Activated naive CD4-positive, alpha-beta T cell (primary cell): ENCODE measurements at places on chromosomes 16 and 17.

- DNase-seq = no peak
Observed at GRCh38 chr16:68310437-68310773, 341 bp downstream of the SLC7A6OS start.

GRCh38 chr17:4005296-4006164 is 41.3 kb upstream of the ATP2A3 start:
- DNase-seq = no peak

DNA sequence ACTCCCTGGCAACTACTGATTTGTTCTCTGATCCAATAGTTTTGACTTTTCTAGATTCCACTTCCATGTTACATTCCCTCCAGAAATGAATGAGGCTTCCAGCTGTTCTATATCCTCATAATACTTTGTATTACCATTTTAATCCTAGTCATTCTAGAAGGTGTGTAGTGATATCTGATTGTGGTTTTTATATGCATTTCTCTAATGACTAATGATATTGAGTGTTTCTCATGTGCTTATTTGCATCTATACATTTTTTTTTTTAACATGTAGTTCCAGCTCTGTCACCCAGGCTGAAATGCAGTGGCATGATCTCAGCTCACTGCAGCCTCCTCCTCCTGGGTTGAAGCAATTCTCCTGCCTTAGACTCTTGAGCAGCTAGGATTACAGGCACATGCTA is 7.3 kb downstream of the ADGRG5 start:
- DNase-seq = no peak

DNA sequence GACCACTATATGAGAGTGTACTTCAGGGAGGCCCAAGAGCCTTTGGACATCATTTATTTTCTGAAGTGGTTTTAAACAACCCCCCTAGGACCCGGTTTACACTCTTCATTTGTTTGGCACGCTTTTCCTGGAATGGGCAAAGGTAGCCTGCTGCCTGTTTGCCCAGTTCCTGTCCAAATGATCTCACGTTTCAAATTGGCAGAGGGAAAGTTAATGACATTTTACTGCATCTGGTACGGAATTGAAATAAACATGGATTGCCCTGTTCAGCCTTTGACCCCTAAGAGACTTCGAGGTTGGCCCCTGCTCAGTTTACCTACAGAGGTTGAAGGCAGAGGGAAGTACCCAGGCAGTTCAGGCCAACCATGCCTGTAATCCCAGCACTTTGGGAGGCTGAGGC is 5.8 kb upstream of the RPRML start:
- no peak for DNase-seq

- DNase-seq = no peak
Observed at GRCh38 chr16:17572145-17572544, 101.4 kb upstream of the XYLT1 start.

GRCh38 chr16:19548144-19548543 is 7.4 kb upstream of the VPS35L start:
- DNase-seq = no peak

DNA sequence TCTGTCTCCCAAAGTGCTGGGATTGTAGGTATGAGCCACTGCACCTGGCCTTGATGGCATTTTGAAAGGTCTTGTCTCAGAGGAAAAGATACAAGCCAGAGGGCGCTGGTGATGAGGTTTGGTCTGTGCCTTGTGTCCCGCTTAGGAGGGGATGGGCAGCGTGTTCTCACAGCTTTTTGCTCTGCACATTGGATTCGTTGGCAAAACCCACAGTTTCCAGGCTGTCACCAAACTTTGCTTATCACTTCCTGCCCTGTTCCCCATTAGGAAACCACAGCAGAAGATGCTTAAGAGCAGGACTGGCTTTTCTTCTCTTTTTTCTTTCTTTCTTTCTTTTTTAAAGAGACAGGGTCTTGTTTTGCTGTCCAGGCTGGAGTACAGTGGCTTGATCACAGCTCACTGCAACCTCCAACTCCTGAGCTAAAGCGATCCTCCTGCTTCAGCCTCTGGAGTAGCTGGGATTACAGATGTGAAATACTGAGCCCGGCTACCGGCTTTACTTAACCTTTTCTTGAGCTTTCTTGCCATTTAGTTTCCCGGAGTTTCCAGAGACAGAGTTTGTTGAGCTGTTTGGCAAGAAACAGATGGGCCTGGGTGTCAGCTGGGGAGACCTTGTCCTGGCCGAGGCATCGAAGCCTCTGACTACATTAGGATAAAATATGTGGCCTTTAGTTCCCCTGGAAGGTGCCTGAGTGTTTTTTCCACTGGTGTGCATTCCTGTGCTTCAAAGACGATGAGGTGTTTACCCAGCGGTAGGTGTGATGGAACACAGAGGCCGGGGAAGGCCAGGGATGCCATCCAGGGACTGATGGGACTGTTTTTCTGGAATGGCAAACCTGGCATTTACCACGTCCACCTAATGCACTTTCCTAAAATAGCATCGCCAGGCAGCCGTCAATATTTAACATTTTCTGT is 112.9 kb downstream of the ABCC1 start:
- DNase-seq = no peak

- peak; percentile 39 for DNase-seq
Observed at GRCh38 chr17:62724398-62725146, 83.5 kb downstream of the MARCHF10 start.

GRCh38 chr16:9275816-9276354 is 184.4 kb downstream of the HAPSTR1 start:
- DNase-seq = no peak

DNA sequence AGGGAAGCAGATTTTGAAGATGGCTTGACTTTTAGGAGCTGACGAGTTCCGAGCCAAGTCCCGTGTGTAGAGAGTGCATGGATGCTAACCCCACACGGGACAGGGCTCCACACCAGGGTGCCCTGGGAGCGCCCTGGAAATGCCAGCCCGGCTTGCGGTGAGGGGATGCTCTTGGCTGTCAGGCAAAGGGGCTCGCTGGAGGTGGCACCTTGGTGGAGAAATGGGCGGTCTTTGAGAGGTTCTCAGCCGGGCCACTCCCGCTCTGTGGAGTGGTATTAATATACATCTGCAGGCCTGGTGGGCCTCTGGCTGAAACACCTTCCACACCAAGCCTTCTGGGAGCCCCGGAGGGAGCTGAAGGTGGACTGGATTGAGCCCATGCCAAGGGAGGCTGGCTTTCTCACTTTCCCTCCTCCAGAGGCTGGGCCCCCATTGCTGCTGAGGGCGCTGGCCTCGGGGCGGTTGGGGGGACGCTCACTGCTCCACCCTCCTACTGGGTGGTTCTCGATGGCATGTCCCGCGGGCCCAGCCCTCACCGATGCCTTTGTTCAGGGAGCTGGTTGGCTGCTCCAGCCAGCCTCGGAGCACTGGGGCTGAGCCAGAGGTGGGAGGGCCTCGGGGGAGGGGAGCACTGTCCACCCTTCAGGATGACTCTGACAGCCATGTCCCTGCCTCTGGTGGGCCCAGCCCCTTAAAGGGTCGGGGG is 210.3 kb downstream of the NTN1 start:
- DNase-seq = no peak

DNA sequence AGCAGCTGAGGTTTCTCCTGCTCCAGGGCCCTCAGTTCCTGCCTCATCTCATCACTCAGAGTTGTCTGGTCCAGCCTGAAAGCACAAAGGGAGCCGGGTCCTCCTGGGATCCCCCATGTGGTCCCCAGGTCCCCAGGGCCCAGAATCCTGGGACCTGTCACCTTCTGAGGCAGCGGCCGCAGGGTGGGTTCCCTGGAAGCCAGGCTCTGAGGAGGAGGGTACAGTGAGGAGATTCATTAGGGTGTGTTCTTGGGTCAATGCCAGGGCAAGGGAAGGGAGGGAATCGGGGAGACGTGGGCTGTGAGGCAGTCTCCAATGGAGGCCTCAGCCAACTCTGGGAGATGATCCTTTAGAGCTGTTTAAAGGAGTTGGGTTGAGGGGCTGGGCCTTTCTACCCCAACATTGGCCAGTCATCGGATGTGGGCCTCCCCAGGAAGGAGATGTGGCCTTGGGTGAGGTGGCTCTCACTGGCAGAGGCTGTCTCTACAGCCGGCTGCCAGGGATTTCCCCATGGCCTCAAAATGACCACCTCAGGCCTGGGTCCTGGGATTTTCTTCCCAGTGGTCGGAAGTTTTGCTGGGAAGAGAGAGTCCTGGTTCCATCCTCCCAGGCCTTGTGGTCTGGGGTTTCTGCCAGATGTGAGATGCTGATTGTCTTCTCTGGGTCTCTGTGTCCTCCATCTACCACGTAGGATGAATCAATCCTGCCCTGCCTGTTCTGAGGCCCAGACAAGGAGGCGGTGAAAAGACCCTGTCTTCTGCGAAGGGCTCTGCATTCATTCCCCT is 47.3 kb downstream of the NLRP1 start:
- no peak for DNase-seq

- no peak for DNase-seq
Observed at GRCh38 chr17:72518753-72519597, 398.2 kb downstream of the SOX9 start.

GRCh38 chr16:69313469-69313868 is 2.3 kb downstream of the VPS4A start:
- no peak for DNase-seq

GRCh38 chr17:63833026-63833740 is 5.7 kb upstream of the FTSJ3 start:
- DNase-seq = no peak
